ENCODE measurements at places on chromosomes 3 and 15.

DNA sequence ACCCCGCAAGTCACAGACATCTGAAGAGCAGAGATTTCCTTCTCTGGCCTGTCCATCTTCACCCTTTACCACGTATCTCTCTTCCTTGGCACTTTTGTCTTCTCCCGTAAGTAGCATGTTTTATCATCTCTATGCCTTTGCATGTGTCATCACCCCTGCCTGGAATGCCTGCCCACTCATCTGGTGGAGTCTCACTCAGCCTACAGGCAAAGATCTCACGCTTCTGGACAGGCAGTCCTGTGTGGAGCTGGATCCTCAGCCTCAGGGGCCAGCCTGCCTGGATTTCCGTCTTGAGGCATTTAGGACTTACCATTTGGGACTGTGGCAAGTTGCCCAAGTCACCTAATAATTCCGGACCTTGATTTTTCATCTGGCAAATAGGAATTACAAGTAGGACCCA is 114.3 kb upstream of the CACNA2D3 start:
- no peak for DNase-seq

DNA sequence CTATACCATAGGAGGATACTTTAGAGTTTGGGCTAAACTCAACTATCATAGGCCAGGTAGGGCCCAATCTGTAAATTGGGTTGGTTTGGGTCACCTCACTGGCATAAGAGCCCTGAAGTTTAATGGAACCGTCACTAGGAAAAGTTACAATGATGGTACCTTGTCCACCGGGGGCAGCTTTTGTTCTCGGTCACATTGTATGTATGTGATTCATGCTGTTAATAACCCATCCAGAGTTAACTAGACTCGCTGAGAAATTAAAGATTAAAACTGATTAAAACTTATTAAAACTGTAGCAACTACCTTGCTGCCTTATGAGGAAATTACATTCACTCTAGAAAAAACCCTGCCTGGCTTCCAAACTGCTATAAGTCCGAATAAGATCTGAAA is 145.0 kb upstream of the TMCO5A start:
- DNase-seq, result no peak

DNA sequence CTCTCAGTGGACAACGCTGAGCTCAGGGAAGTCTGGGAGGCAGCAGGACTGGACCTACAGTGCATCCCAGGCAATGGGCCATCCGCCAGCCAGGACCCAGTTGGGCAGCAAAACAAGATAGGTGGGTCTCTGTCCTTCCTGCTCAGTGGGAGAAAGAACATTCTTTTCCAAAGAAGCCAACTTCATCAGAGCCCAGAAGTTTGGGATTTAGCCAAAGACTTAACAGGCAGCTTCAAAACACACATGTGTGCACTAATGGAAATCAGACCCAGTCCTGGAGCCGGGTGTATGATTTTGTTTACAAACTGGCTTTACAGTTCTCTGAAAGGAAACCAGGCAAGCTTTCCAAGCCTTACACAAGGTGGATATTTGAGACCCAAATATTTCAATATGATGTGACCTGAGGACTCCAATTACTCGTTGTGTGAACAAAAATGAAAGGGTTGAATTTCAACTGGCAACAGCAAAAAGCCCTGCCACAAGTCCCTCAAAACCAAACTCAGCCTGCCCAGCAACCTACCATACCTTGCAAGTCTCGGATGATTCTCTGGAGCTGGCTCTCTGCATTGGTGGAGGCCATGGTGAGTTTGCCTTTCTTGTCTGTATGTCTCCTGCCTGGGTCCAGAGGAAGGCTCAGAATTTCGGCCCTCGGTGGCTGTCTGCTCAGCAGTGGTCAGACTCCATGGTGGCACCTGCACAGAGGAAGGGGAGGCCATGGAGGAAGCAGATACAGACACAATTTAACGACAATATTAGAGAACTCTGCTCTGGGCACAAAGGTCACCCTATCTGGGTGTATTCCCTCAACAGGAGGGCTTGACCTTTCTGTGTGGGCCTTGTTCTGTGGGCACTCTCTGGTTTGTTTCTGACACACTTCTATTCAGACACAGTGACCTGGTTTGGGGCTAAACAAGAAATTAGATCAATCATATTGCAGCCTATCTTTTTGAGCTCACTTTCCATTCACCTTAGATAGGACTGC is 11.0 kb downstream of the FYCO1 start:
- no peak for DNase-seq

- DNase-seq, result no peak
Measured at GRCh38 chr3:120642368-120642948, 39.6 kb downstream of the HGD start.

DNA sequence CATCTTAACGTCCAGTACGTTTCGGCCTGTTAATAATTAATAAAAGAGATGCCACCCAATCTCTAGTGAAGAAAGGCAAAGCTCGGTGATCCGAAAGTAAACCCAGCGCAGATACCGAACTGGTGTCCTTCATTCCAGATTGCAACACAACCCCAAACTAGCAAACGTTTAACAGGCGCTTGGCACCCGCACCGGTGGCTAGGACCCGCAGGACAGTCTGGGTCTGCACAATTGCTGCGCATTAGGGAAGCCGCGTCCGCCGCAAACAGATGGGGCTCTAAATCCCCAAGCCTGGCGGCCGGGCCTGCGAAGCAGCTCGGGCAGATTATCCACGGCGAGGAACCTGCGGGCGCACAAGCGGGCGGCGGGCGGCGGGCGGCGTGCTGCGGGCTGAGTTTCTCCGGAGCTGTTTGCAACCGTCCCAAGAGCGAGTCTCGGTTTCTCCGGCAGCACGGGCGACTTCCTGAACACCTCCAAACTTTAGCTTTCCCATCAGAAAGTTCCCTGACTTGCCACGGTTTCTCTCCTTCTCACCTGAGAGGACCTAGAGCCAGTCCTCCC is 112.1 kb upstream of the ICE2 start:
- DNase-seq, result peak; percentile 33

Measured in HT-29 (cell line).